ENCODE measurements at places on chromosomes 13 and 19.

- no peak for DNase-seq
These were observed 67.7 kb upstream of the SERP2 start for GRCh38 chr13:44305917-44306370.

GRCh38 chr13:44498969-44499368 is 77.2 kb downstream of the TSC22D1 start:
- DNase-seq = no peak

GRCh38 chr13:79987323-79987722 is 353.6 kb downstream of the SPRY2 start:
- DNase-seq = no peak

DNA sequence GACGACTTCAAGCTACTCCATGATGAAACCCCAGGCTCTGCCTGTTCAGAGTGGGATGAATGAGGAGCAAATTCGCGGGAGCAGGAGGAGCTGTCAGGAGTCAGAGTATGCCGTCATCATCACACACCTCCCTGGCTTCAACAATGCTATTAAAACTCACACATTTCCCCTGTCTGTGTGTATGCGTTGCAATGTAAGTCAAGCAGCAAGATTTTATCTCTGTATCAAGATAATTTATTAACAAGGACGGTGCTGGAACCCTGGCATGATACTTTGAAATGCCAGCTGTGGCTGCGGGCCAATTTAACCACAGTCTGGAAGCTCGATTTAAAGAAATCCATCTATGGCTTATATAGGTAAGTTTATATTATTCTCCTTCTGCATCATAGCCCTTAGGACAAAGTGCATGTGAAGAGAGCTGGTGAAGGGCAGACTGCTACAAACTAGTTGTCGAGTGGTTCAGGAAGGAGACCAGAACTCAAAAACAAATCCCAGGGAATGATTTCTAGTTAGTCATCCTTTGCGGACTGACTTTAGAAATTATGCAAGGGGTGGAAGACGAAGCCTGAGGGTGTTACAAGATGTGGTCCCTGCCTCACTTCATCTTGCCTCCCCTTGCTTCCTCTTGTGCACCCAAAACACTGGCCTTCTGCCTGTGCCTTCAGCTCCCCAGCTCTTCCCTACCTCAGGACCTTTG is 486.5 kb downstream of the COG6 start:
- DNase-seq = no peak

DNA sequence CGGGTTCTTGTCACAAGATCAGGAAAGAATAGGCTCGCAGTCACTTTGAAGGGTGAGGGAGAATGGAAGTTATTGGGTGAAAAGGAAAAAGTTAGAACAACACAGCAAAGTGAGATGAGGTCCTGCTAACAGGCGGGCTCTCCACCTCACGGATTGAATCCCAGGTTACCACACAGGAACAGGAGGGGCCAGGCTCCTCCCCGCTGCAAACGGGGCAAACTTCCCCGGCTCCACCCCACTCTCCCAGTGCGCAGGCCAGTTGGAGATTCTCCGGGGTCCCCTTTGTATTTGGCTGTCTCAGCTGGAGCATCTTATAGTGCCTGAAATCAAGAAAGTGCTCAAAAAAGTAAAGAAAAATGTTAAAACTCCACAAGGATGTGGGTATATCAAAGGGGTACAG is 78.3 kb upstream of the IPO5 start:
- no peak for DNase-seq

GRCh38 chr19:46493236-46494145 is 2.2 kb downstream of the PNMA8B start:
- DNase-seq = peak; percentile 26

GRCh38 chr13:46307554-46307953 is 79.5 kb downstream of the RUBCNL start:
- no peak for DNase-seq

DNA sequence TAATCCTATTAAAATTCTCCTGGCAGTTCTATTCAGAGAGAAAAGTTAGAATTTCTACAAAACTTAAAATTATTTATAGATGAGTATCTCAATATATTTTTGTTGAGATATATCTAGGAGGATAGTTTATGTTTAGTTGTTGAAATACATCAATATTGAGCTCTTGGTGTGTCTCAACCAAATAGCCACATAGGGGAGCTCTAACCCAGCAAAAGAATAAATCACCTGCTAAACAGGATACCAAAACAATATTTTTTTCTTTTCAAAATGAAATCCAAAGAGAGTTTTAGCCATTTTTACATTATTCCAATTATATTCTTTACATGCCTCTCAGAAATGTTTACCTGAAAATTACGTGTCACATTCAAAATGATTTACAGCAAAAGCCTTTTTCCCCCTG is 954.7 kb downstream of the SLITRK6 start:
- no peak for DNase-seq

- no peak for DNase-seq
These were observed 54.7 kb upstream of the URAD start for GRCh38 chr13:28043224-28043623.

DNA sequence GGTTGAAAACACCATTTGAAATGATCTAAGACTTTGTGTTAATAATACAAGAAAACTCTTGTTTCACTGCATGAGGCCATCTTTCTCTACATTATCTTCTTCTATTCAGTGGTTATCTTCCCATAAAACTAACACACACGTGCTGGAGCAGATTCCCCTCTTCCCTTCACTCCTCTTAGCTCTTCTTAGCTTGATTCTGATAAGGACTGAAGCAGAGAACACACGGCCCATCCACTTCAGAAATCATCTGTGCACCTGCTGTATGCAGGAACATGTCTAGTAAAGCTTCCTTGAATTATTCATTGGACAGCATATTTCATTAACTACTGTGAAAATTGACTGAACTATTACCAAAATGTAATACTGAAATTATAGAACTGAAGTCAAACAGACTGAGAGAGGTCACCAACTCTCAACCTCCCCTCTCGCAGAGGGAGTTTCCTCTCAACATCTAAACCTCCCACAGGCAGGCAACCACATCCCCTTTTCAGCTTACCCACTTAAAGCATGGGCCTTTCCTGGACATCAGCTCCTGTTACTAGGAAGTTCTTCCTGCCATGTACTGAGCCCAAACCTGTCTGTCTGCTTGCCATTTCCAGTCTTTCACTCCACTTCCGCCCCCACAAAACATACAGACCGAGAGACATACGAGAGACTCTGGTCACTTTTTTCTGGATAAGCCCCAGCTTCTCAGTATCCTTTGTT is 113.9 kb downstream of the CRYL1 start:
- DNase-seq = peak; percentile 28
